ENCODE measurements at places on chromosomes 7 and 10.

- DNase-seq = no peak
Observed at GRCh38 chr7:158076215-158076614, 511.4 kb downstream of the PTPRN2 start.

- no peak for DNase-seq
Observed at GRCh38 chr7:130385600-130386066, 5.3 kb downstream of the CPA1 start.

DNA sequence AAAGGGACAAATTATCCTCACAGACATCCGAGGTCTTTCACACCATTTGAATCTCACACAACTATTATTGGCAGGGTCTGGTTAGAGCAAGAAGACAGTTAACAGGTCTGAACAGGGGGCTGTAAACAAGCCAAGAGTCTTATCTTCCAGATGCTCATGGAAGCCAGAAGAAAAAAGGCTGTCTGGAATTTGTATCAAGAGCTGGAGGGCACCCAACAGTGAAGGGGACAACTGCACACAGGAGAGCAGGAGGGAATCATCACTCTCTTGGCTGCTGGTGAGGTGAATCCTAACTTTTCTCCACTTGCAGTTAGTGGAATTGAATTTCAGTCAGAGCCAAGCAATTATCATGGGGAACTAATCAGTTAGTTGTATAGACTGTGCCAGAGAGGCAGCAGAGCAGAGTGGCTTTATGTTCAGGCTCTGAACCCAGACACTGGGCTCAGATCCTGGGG, 880.2 kb upstream of the AUTS2 start:
- DNase-seq = no peak

DNA sequence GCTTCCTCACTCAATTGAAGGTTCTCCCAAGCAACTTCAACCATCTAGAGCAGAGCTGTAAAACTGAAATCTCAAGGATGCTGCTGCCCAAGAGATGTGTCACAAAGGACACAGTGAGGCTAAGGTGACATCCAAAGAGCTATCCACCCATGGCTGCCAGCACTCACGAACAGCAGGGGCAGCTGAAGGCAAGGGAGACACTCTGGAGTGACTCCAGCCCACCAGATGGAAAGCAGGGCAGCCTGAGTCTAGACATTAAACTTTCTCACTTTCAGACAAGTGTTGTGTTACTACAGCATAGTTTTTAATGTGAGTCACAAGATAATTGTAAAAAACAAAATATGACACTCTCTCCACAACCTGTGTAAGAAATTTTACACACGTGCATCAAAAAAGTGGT, 113.5 kb downstream of the LARP4B start:
- no peak for DNase-seq

DNA sequence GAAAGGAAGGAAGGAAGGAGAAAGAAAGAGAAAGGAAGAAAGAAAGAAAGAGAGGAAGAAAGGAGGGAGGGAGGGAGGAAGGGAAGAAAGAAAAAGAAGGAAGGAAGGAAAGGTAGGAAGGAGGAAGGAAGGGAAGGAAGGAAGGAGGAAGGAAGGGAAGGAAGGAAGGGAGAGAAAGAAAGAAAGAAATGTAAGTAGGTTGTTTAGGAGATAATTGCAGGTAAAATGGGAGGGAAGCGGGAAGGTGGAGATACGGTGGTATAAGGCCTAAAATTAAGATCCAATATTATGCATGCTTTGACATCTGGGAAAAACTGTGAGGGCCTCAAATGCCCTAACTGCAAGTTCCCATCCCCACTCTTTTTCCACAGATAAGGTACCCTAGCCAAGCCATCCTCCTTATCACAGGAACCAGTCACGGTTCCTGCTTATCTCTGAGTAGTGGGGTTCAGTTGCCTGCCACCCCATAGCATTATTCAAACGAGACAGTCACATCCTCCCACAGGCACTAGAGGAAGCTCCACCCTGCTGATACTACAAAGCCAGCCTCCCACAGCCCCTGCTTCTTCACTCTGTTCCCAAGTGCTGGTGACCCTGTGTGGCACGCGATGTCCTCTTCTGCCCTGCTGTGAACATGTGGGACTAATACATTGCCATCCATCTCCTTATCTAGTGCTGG, 28.7 kb downstream of the ST8SIA6 start:
- peak; percentile 44 for DNase-seq

- no peak for DNase-seq
Observed at GRCh38 chr10:71845410-71846405, 5.3 kb downstream of the PSAP start.

DNA sequence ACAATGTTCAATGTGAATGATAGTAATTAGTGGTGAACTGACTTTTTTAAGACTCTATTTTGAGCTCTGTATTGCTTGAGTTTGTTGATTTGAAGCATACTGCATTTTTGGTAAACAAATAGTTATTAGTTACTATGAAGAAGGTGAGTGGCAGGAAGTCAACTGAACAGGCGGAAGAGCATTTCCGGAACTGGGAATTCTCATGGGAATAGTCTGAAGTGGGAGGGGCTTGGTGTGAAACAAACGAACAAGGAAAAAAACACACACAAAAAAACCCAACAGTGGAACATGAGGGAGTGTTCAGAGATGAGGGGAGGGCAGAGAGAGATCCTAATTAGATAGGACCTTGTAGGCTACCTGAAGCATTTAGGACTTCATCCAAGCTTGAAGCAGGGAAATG, 43.9 kb upstream of the C1QL3 start:
- DNase-seq = no peak

DNA sequence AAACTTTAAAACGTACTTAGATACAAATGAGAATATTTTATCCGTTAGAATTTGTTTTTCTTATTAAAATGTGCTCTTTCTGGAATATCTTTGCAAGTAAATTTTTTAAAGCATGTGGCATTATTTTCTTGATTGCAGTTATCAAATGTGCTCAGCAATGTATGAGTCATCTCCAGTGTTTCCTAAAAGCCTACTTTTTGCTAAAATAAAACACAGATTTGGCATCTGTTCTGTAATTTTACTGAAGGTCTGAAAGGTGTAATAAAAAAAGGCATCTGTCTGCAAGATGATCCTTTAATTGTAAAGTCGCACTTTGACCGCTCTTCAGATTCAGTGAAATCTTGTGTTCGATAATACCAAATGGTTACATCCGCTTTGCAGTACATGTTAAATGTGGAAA, 3.4 kb downstream of the GNAT3 start:
- DNase-seq = no peak

DNA sequence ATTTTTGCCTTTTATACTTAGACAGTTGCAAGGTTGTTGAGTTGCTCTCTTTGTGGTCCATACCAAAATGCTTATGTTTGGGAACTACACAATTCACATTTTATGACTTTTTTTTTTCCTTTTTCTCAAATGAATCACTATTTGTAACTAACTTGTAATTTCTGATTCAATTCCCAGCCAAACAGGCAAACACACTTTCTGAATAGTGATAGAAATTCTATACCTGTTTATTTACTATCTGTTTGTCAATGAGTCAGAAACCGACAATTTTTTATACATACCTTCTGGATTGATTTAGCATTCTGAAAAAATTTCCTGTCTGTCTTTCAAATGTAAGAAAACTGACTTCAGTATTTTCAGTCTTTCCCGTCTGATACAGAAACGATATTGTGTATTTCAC, 69.1 kb downstream of the MBL2 start:
- DNase-seq = no peak

GRCh38 chr7:69285854-69286253, 312.4 kb upstream of the AUTS2 start:
- no peak for DNase-seq

DNA sequence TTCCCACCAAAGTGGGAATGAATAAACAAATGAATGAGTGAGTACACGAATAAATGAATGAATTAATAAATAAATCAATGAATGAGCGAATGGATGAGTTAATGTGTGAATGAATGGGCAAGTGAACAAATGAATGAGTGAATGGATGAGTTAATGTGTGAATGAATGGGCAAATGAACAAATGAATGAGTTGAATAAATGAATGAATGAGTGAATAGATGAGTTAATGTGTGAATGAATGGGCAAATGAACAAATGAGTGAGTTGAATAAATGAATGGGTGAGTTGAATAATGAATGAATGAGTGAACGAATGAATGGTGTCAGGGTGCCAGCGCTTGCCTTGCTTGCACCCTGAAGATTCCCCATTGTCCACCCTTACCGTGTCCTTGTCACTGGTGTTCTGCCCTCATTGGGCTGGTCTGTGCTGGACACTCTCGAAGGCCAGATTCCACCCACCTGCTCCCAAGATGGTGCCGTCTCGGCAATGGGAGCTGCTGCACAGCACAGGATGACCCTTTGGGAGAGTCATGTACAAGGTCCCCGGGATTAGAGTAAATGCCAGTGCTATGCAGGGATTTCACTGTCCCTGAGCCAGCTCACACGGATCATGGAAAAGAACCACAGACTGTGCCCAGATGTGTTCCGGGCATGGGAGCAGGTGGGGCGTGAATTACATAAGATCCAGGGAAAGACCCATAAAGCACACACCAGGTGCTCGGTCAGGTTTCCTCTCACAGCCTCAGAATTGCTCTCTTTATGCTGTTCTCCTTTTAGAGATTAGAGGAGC, 83.2 kb downstream of the CAMK1D start:
- DNase-seq = no peak

- DNase-seq = no peak
Observed at GRCh38 chr10:55734112-55734511, 626.9 kb downstream of the ZWINT start.

GRCh38 chr7:77866786-77867536, 68.4 kb downstream of the PHTF2 start:
- DNase-seq = no peak

- no peak for DNase-seq
Observed at GRCh38 chr7:128831994-128832879, 2.0 kb downstream of the FLNC start.

DNA sequence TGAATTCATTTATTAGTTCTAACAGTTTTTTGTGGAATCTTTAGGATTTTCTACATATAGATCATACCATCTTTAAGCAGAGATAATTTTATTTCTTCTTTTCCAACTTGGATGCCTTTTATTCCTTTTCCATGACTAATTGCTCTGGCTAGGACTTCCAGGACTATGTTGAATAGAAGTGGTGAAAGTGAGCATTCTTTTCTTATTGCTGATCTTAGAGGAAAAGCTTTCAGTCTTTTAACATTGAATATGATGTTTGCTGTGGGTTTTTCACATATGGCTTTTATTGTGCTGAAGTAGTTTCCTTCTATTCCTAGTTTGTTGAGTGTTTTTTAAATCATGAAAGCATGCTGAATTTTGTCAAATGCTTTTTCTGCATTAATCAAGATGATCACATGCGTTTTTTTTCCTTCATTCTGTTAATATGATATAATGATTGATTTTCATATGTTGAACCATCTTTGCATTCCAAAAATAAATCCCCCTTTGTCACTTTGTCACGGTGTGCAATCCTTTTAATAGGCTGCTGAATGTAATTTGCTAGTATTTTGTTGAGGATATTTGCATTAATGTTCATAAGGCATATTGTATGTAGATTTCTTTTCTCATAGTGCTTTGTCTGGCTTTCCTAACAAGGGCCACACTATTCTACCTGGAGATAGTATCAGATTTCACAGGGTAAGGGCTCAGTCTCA, 92.9 kb downstream of the ZNF467 start:
- DNase-seq = no peak

- DNase-seq = no peak
Observed at GRCh38 chr10:29751684-29752083, 116.9 kb upstream of the SVIL start.

DNA sequence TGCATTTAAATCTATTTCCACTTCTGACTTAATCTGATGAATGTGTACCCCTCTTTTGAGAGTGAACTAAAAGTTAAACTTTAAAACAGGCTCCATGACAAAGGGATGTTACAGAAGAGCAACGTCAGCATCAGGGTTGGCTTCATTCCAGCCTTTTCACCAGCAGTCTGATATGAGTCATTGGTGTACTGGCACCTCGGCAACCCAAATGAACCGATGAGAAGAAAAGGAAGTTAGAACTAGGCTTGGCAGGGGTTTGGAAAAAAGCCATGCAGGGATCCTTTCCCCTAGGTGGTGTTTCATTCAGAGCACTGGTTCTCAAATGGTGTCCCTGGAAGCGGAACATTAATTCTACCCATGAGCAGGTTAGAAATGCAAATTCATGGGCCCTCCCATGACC, 53.6 kb downstream of the SEC61G start:
- no peak for DNase-seq

DNA sequence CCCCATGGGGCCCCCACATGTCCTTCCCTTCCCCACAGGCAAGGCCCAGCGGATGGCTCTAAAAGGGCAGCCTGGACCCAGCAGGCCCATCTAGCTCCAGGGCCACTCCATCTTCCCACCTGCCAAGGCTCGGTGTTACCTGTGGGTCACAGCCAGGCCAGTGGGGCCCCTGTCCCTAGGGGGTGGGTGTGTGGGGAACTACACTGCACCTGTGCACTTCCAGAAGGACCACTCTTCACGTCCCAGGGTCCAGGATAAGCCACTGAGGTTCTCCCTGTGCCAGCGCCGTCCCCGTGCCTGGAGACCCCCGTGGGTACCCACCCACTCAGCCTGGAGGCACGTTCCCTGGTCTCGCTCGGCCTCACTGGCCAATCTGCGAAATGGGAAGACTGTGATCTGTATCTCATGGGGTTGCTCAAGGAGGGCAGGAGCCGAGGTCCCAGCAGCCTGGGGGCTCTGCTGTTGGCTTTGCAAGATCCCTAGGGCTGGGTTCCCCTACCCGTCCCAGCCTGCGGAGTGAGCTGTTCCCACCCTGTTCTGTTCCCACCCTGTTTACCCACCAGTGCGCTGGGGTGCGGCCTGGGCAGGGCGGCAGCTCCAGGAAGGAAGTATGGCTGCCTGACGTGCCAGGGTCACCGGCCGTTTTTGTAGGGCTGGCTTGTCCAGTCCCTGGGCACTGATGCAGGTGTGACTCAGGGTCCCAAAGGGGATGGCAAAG, 4.6 kb downstream of the PWWP2B start:
- DNase-seq = no peak

DNA sequence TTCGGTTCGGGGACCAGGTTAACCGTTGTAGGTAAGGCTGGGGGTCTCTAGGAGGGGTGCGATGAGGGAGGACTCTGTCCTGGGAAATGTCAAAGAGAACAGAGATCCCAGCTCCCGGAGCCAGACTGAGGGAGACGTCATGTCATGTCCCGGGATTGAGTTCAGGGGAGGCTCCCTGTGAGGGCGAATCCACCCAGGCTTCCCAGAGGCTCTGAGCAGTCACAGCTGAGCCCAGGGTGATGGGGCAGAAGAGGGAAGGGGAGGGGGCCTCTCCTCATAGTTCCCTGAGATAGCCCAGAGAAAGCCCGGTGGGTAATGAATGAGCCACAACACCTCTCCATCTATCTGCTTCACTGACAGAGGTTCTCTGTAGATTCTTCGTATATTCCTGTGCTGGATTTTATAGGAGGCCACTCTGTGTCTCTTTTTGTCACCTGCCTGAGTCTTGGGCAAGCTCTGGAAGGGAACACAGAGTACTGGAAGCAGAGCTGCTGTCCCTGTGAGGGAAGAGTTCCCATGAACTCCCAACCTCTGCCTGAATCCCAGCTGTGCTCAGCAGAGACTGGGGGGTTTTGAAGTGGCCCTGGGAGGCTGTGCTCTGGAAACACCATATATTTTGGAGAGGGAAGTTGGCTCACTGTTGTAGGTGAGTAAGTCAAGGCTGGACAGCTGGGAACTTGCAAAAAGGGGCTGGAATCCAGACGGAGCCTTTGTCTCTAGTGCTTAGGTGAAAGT, 16.4 kb downstream of the PRSS2 start:
- DNase-seq = peak; percentile 2

Measured in activated CD4-positive, alpha-beta T cell treated with anti-CD3 and anti-CD28 coated beads, Interleukin-2, amount 50 U/mL, for 1 hour (primary cell).